ENCODE measurements at places on chromosomes 13 and 19. TPM values are rescaled to one million over a fixed set of nuclear protein-coding genes. Genes with fewer than 3 reads are reported as not detected.
A peak's percentile ranks its signal among the peaks of the same experiment; 100 is the strongest.

DNA sequence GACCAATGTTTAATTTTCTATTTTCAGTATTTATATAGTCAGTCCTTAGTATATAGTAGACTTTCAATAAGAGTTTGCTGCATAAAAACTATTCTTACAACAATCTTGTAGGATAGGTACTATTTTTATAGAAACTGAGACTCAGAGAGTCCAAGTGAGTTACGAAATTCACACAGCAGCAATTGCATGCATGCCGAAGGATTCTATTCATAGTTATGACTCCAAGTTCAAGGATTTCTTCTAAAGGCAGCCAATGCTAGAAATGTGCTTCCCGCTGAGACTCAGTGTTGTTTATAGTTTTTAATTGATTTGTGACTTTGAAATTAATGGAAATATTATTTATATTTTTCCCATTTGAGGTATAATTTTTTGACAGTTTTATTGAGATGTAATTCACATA lies 62.7 kb upstream of the CSNK1A1L start:
- H3K4me1 ChIP-seq: no peaks in the 10 kb centered on the region
- DNase-seq: no peak
- H3K4me3 ChIP-seq: no peak overlapping the region
- no peaks in the 10 kb centered on the region for H3K36me3 ChIP-seq

GRCh38 chr19:2051773-2052704 lies 995 bp upstream of the MKNK2 start:
- H3K4me3 ChIP-seq: peak overlapping the region; percentile 100
- peak overlapping the region; percentile 97 for H3K27ac ChIP-seq
- no peak for DNase-seq
- H3K27me3 ChIP-seq: no peaks in the 10 kb centered on the region

DNA sequence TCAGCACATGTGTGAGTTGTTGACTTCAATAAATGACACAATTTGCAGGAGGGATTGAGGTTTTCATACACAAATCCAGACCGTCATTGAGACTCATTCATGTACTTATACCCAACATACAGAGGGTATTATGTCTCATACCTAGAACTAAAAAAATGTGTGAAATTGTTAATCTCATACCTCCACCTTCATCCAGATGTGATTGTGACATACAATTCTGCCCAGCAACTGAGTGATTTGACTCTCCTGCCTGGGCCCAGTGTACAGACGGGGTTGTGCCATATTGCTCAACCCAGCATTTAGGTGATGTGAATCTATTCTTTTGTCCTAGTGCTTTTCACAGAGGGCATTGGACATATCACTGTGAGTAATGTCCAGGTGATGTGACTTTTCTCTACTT lies 12.6 kb upstream of the ZNF681 start:
- no peaks in the 10 kb centered on the region for H3K4me1 ChIP-seq
- peaks cover 2% of the 10 kb centered on the region for H3K36me3 ChIP-seq
- no peak for DNase-seq
- H3K27ac ChIP-seq: no peak overlapping the region

- no peak for DNase-seq
- no peak overlapping the region for H3K4me3 ChIP-seq
- no peaks in the 10 kb centered on the region for H3K27me3 ChIP-seq
- no peak overlapping the region for H3K27ac ChIP-seq
- no peaks in the 10 kb centered on the region for H3K36me3 ChIP-seq
Measured at GRCh38 chr19:35293363-35293739, 1.4 kb downstream of the MAG start.

DNA sequence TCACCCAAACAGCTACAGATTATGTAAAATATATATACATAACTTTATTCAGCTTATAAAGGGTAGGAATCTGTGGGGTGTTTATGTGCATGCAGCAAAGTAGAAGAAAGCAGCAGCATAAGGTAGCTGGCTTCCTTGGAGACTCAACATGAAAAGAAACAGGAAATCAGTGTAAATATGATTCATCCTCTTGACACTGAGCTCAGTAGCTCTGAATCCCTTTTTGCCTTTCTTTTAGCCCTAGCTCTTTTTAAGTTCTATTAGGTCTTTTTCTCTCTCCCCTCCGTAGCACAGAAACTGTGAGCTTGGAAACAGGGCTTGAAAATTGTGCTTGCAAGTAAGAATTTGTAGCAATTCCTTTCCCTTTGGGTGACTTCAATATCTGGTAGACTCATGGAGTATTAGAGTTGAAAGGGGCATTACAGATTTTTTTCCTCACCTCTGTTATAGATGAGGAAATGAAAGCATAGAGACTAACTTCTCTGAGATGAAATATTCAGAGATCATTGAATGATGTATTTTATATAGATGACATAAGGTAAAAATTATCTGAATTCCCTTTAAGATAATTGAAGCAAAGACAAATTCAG lies 314.4 kb downstream of the PCDH9 start:
- no peaks in the 10 kb centered on the region for H3K27me3 ChIP-seq
- no peaks in the 10 kb centered on the region for H3K36me3 ChIP-seq
- DNase-seq: no peak
- no peak overlapping the region for H3K4me3 ChIP-seq
- H3K27ac ChIP-seq: no peak overlapping the region
- H3K4me1 ChIP-seq: no peaks in the 10 kb centered on the region

Gene FCER2
- not detected for total RNA-seq

Measured in upper lobe of left lung (tissue), 6 donors.